NCI-H1417 (cell line): ENCODE measurements at places on chromosomes 11 and 22.

DNA sequence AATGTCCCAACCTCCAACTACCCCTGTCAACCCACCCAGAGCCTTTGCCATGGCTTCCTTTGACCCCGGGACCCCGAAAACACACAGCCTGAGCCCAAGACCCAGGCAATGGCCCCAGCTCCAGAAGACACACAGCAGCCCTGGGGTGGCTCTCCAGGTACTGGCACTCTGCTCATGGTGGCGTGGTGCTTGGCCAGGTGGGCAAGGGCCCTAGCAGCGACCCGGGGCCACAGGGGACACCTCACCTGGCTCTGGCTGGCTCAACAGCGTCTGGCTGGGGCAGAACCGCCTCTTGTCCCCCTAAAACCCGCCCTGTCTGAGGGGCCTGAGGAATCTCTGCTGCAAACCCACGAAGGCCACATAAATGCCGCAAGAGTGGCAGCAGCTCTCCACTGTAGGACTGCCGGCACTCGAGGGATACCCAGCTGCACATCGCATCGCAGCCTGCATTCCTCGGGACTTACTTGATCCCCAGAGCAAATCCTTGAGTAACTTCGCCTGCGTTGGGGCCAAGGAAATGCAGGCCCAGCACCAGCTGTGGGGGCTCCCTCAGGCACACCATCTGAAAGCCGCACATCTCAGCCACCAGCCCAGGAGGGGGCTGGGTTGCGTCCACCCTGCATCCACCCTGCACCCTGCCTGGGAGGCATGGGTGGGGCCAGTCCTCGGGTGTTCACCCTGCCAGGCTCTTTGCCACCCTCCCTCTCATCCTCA, 23.1 kb upstream of the GNB1L start:
- no peak for DNase-seq

DNA sequence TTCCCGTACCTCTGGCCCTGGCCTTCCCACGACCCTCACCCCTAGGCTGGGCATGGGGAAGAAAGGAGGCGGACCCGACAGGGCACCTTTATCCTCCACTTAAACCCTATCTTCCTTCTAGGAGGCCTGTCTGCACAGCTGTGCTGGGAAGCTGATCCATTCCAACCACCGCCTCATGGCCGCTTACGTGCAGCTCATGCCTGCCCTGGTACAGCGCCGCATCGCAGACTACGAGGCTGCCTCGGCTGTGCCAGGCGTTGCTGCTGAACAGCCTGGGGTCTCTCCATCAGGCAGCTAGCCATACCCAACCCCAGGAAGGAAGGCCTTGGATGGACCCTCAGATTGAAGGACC, 599 bp downstream of the TIMM10B start:
- no peak for DNase-seq

GRCh38 chr11:116109228-116109627, 605.0 kb upstream of the CADM1 start:
- DNase-seq, result no peak

GRCh38 chr11:120792306-120792705, 231.6 kb upstream of the TBCEL start:
- no peak for DNase-seq

GRCh38 chr11:6440906-6441358, at the start of gene HPX:
Gene HPX, minus strand, starts transcription at chr11:6440987. Its CDS starts 24 bp downstream, at chr11:6440963.
- no peak for DNase-seq
